Astrocyte (in vitro differentiated cells and primary cell): ENCODE measurements at places on chromosomes 2 and 18. TPM values are rescaled to one million over a fixed set of nuclear protein-coding genes. Genes with fewer than 3 reads are reported as not detected.
A peak's percentile ranks its signal among the peaks of the same experiment; 100 is the strongest.

DNA sequence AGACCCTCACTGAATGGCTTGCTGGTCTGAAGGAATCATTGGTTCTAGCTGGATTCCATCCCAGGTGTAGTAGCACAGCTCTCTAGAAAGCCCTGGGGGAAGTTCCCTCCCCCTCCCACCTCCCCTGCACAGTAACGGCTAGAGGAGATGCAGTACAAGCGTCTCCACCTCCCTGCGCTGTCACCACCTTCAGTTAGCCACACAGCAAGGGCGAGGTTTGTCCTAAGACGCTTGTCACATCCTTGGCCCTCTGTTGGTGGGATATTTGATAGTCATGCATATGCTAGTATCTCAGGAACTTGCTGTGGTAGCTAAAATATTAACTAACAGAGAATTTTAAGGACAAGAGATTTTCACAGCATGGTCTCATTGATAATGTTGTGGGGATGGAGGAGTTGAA, 19.4 kb downstream of the TRAPPC12 start:
- H3K4me1 ChIP-seq = no peaks in the 10 kb centered on the region
- H3K27me3 ChIP-seq = no peaks in the 10 kb centered on the region
- H3K4me3 ChIP-seq = no peak overlapping the region

DNA sequence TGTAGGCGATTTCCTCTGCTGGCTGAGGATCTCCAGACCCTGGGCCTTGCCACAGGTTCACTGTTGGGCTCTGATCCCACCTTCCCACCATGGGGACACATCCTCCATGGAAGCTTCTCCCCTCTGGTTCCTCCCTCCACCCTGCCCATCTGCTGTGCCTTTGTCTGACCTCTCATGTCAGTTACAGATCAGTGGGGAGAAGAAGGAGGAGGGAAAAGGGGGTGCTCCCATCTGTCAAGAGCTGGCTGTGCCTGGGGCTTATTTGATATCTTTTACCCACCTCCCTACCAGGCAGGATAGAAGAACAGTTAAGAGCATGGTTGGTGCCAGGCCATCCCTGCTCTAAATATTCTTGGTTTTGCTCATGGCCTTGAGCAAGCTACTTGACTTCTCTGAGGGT, 12.3 kb upstream of the DNAJB2 start:
- peaks cover 4% of the 10 kb centered on the region for H3K27me3 ChIP-seq
- no peaks in the 10 kb centered on the region for H3K36me3 ChIP-seq
- H3K27ac ChIP-seq = no peak overlapping the region
- H3K4me3 ChIP-seq = no peak overlapping the region
- no peaks in the 10 kb centered on the region for H3K4me1 ChIP-seq

- no peak overlapping the region for H3K4me3 ChIP-seq
- no peaks in the 10 kb centered on the region for H3K4me1 ChIP-seq
- no peaks in the 10 kb centered on the region for H3K36me3 ChIP-seq
- DNase-seq = no peak
- no peaks in the 10 kb centered on the region for H3K27me3 ChIP-seq
- no peak overlapping the region for H3K27ac ChIP-seq
Measured at GRCh38 chr2:221200184-221200839, 371.8 kb downstream of the EPHA4 start.

The FAM124B gene
- total RNA-seq = not detected in 2 replicates

GRCh38 chr2:235493775-235494715, at the start of gene AGAP1:
AGAP1 (plus strand) TSS chr2:235494043.
- no peaks in the 10 kb centered on the region for H3K36me3 ChIP-seq
- peak; percentile 64 for DNase-seq
- no peaks in the 10 kb centered on the region for H3K27me3 ChIP-seq
- peak within 1 kb of the TSS; percentile 64 for H3K4me3 ChIP-seq
